ENCODE measurements at places on chromosomes 16 and 17.

DNA sequence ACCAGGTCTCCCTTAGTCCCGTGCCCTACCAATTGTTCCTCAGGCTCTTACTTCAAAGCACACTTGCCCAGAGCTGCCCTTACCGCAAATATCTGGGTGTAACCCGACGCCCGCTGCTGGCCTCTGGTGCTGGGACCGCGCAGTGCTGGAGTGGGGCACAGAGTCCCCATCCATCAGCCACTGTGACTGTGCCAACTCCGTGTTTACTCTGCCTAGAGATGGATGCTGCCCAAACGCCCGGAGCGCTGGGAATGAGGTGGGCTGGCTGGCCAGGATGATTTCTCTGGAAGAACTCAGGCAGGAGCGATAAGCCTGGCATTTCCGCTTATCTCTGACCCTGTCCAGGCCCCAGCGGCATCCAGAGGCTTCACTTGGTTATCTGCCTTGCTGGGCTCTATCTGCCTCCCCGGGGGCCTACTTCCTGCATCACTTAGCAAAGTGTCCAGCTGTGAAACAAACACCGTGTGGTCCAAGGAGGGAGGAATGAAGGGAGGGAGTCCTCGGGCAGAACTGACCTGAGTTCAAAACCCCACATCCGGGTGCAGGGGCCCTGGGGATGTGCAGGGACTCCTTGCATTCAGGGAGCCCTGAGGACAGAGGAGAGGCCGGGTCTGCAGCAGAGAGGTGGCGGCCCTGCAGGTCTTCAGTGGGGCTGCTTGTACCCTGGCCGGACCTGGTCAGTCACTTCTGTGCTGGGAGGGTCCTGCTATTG lies 9.4 kb upstream of the MYLK3 start:
- DNase-seq, result no peak

DNA sequence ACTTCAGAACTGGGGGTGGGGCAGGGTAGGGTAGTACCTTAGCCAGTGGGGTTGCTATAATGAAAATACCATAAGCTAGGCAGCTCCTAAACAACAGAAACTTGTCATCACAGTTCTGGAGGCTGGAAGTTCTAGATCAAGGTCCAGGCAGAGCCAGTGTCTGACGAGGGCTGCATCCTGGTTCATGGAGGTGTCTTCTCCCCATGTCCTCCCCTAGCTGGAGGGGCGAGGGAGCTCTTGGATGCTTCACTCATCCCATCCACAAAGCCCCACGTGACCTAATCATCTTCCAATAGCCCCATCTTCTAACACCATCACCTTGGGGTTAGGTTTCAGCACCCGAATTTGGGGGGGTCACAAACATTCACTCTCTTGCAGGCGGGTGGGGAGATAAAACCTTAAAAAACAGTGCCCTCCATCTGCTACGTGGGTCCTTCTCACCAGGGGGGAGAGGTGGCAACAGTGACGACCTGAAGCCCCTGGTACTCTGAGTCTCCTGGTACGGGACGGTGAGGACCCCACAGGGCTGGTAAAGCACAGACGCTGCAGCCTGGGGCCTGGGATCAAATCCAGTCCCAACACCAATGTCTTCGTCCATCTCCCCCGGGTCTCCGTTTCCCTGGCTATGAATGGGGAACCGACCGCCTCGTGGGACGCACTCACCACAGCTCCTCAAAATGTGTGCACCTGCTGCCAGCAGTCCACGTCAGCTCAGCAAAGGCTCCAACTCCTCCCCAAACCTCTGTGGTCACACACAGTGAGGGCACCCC lies 22.8 kb downstream of the RAB40B start:
- no peak for DNase-seq

GRCh38 chr17:66678827-66679226 lies 156.1 kb upstream of the CACNG5 start:
- DNase-seq, result no peak

- peak; percentile 94 for DNase-seq
Measured at GRCh38 chr17:42773290-42774035, at the start of gene VPS25. VPS25 (plus strand) TSS chr17:42773449; CDS start chr17:42773476, 27 bp downstream.

DNA sequence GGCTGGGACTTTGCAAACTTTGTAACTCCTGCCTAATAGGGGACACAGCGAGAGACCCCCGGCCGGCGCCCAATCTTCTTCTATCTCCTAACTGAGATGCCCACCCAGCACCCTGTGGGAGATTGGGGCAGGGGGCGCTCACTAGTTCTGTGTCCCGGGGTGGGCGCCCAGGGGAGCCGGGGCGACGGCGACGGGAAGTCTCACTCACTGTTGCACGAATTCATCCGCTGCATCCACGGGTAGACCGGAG lies 3.9 kb upstream of the HOXB5 start:
- no peak for DNase-seq

GRCh38 chr17:50064253-50065001 lies 8.5 kb downstream of the ITGA3 start:
- DNase-seq, result no peak

- no peak for DNase-seq
Measured at GRCh38 chr16:25580041-25580440, 111.7 kb upstream of the HS3ST4 start.

GRCh38 chr16:25158401-25158800 lies 46.9 kb downstream of the LCMT1 start:
- no peak for DNase-seq
